Stimulated activated CD8-positive, alpha-beta memory T cell treated with anti-CD3 and anti-CD28 coated beads, Interleukin-7, amount 100 ng/mL, for 1 hour (primary cell): ENCODE measurements at places on chromosomes 3 and 15.

GRCh38 chr3:190435618-190436017 lies 14.1 kb downstream of the TMEM207 start:
- no peak for DNase-seq

GRCh38 chr3:52847241-52847640 lies 12.4 kb upstream of the MUSTN1 start:
- DNase-seq: no peak

DNA sequence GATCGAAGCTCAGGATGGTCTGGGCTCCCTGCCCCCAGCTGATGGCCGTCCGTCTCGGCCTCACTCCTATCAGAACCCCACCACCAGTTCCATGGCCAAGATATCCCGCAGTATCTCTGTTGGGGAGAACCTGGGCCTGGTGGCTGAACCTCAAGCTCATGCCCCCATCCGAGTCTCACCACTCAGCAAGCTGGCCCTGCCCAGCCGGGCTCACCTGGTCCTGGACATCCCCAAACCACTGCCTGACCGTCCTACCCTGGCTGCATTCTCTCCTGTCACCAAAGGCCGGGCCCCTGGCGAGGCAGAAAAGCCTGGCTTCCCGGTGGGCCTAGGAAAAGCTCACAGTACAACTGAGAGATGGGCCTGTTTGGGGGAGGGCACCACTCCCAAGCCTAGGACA lies 4.4 kb upstream of the JMJD7 start:
- DNase-seq: no peak

DNA sequence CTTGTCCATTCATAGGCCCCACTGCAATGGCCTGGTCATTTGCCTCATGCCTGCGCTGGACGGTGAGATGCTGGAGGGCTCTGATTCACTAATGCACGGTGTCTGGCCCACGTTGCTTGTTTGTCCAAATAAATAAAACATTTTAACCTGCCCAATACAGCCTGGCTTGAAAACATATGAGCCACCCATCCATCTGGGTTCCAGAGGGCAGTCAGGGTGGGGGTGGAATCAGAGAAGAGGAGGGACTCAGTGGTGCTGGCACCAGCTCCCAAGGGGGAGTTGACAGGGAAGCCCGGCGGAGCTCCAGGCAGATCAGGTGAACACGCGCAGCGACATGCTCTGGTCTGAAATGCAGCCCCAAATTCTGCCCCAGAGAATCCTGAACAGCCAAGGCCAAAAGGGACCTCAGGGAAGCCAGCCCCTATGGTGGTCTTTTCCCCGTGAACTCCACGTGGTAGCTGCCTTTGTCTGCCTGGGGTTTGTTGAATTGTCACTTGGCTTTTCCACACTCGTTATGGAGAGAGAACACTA lies 265.2 kb downstream of the UACA start:
- DNase-seq: no peak

DNA sequence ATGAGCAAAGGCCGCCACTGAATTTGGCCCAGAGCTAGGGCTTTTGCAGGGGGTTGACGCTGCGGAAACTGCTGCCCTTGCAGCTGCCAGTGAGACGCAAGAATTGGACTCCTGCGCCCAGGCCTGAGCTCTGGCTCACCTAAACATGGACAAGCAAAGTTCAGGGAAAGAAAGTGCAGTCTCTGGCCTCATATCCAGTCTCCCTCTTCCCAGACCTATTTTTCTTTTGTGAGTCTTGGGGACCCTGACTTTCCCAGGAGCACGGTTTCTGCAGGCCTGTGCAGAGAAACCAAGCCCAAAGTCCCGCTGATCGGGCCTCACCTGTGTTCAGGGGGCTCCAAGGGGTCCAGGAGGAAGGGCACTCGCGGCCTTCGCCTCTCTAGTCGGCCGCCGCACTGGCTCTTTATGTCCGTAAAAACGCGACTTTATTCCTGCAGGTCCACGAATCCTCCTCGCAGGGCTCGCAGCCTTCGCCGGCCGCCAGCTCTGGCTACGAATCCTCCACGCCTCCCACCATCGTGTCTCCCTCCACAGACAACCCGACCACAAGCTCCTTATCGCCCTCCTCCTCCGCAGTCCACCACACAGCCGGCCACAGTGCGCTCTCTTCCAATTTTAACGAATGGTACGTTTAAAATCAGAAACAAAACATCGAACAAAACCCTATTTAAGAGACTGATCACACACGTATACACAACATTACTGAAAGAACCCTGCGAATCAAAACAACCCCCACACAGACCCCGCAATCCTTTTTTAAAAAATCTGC lies 3.9 kb downstream of the ZIC1 start:
- DNase-seq: no peak

DNA sequence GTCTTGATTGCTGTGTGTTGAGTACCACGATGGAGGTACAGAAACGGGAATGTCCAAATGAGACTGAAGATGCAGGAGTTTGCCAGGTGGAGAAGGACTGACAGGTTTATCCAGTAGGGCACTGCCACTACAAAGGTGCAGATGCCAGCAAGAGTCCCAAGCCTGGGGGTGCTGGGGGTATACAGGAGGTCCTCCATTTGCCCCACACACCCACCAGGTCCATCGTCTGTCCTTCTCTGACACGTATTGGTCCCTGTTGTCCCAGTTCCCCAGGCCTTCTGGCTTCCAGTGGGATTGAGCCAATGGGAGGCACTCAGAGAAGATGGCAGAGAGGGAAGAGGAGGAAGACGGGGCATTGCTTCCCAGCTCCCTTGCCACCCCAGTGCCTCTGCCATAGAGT lies 6.6 kb downstream of the HAPLN3 start:
- DNase-seq: no peak

GRCh38 chr3:24067483-24067882 lies 122.4 kb downstream of the NR1D2 start:
- DNase-seq: no peak

DNA sequence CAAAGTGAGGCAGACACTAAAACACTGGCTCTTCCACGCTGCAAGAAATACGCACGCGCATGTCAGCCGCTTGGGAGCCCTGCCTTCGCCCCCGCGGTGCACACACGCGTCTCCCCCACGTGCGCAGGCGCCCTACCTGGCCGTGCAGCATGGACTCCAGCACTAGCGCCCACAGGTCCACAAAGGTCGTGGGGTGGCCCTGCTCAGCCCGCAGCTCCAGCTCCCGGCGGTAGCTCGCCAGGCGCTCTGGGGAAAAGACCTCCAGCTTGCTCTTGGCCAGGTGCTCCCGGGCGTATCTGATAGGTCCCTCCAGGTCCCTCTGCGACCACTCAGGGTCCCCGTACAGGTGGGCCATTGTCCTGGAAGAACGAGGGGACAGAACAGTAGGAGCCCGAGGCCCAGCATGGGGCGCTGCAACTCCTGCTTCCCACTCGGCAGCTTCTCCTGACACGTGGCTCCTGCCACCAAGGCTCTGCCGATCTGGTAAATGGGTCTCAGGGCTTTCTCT lies 14.9 kb downstream of the PLA2G4D start:
- no peak for DNase-seq

- no peak for DNase-seq
These were observed 38.7 kb downstream of the FMN1 start for GRCh38 chr15:33155691-33156420.

DNA sequence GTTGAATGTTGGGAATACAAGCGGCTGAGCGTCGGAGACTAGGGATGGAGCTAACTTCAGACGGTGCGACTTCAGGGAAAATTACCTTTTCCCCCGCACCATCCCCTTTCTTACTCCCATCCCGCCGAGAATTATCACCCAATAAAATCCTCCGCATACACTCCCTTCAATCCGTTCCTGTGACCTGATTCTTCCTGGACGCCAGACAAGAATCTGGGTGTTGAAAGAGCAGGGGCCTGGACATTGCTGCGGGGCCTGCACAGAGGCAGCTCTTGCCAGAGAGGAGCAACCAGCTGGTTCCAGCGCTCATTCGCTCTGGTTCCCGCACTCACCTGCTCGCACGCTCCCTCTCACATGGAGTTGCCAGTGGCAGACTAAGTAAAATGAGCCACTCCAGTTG lies 241.9 kb downstream of the ALCAM start:
- DNase-seq: no peak

GRCh38 chr15:82118040-82118439 lies 72.2 kb upstream of the MEX3B start:
- DNase-seq: no peak

DNA sequence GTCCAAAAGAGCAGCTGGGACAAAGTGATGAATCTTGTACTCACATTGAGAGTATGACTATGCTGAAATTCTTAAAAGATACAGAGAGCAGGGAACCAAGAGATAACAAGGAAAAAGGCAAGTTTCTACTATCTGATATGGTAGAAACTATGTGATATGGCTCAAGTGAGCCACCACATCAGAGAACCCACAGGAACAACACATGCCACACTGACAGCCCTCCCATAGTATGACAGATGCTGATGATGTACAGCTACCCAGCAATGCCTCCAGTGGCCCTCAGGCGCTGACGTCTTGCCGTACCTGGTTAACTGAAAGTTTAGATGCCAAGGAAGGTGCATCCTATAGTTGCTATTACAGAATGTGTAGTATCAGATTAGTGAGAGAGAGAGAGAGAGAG lies 42.4 kb downstream of the CHAC1 start:
- no peak for DNase-seq

DNA sequence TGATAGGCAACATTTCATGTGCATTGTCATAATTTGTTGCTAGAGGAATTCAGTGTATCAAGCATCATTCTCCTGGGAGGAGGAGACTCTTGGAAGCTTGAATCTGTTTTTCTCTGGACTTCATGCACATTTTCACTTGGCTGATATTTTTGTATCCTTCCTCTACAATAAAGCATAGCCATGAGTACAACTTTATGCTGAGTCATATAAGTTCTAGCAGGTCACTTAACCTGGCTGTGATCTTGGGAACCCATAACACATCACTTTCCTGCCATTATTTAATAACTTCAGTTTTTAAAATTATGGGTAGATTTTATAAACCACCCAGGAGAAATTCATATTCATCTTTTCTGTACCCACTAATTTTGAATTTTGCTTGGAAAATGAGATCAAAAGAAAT lies 203.0 kb upstream of the CD96 start:
- DNase-seq: no peak

- no peak for DNase-seq
These were observed 121.6 kb upstream of the MRPS22 start for GRCh38 chr3:139222100-139222657.

DNA sequence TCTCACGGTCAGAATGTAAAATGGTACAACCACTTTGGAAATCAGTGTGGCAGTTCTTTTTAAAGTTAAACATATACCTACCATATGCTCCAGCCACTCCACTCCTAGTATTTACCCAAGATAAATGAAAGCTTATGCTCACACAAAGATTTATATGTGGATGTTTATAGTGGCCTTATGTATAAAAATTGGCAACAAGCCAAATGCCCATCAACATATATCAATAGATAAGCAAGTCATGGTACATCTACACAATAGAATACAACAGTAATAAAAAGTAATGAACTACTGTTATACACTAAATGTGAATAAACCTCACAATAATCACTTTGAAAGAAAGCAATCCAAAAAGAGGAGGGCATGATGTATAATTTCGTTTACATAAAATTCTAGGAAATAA lies 153.5 kb upstream of the LMCD1 start:
- no peak for DNase-seq

- no peak for DNase-seq
These were observed 49.3 kb upstream of the IGF2BP2 start for GRCh38 chr3:185874119-185874518.

GRCh38 chr3:194939949-194940770 lies 254.5 kb downstream of the FAM43A start:
- no peak for DNase-seq

GRCh38 chr15:57444877-57445513 lies 68.7 kb downstream of the CGNL1 start:
- DNase-seq: no peak
